ENCODE measurements at places on chromosomes 4 and X.

DNA sequence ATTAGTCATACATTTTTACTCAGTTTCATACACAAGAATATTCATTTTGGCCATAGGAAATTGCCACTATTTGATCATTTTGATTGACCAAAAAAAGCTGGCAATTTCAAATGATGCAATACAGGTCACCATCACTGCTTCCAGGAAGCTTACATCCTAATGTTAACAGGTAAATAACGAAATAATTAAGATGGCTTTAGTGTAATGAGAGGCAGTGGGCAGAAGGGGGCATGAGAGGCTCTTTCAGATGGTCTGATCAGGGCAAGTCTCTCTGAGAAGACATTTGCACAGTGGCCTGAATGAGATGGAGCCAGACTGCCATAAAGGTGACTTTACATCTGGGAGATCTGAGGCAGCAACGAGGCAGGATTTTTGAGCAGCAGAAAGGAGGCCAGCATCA is 170.7 kb downstream of the SLIT2 start:
- no peak for DNase-seq

DNA sequence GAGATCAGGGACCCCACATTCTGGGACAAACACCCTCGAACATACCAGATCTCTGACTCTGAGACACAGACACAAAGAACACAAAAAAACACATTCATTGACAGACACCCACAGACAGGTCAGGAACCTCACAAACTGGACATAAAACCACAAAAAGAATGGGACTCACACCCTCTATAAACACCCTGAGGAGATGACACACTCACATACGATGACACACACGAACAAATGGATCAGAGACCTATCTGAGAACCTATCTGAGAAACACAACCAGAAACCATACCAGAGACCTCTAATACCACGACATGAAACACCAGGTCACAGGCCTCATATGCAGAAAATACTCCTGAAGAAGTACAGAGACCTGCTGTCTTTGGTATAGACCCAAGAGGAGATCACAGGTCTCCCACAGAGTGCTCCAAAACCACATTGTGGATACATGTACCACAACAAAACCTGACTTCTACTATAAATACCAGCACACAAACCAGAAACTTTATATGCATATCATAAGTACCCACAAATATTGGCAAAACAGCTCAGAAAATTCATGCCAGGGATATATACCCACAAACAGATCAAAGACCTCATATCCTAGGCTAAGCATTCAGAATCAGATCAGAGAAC is 19.5 kb downstream of the SUV39H1 start:
- DNase-seq, result no peak

DNA sequence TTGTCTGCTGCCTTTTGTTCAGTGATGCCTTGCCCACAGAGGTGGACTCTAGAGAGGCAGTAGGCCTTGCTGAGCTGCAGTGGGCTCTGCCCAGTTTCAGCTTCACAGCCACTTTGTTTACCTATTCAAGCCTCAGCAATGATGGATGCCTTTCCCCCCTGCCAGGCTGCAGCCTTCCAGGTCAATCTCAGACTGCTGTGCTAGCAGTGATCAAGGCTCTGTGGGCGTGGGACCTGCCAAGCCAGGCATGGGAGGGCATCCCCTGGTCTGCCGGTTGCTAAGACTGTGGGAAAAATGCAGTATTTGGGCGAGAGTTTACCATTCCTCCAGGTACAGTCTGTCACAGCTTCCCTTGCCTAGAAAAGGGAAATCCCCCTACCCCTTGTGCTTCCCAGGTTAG is 175.2 kb upstream of the PBDC1 start:
- DNase-seq, result no peak

DNA sequence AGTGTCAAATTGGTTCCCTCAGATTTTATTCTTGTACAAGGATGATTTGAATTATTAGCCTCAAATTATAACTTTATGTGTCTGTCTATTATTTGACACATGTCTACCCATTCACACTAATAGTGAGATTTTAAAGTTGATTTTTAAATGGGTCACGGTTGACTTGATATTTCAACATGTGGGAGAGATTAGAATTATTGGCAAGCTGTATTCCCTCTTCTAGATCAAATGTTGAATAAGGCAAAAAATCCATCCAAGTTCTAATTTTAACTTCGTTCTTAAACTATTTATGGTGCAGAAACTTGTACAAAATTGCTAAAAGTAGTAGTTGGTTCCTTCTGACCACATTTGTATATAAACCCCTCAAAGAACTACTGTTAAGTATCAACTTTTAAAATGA is 1498.0 kb downstream of the STIM2 start:
- no peak for DNase-seq

GRCh38 chr4:159117968-159118367 is 15.1 kb downstream of the RAPGEF2 start:
- no peak for DNase-seq

GRCh38 chr4:134634301-134634700 is 432.7 kb upstream of the PABPC4L start:
- no peak for DNase-seq

GRCh38 chrX:115535421-115535820 is 25.6 kb upstream of the PLS3 start:
- DNase-seq, result no peak

- no peak for DNase-seq
Measured at GRCh38 chrX:88940904-88941303, 193.9 kb downstream of the CPXCR1 start.

DNA sequence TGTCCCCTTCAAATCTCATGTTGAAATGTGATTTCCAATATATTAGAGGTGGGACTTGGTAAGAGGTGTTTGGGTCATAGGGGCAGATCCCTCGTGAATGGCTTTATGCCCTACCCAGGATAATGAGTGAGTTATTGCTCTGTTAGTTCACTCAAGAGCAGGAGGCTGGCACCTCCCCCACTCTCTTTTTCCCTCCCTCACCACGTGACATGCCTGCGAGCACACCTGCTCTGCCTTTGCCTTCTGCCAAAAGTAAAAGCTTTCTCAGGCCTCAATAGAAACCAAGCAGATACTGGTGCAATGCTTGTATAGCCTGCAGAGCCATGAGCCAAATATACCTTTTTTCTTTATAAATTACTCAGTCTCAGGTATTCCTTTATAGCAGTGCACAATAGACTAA is 286.3 kb upstream of the UGT8 start:
- DNase-seq, result no peak

GRCh38 chr4:88730811-88731210 is 33.2 kb upstream of the NAP1L5 start:
- no peak for DNase-seq

GRCh38 chr4:47855350-47855749 is 17.5 kb upstream of the CORIN start:
- no peak for DNase-seq

DNA sequence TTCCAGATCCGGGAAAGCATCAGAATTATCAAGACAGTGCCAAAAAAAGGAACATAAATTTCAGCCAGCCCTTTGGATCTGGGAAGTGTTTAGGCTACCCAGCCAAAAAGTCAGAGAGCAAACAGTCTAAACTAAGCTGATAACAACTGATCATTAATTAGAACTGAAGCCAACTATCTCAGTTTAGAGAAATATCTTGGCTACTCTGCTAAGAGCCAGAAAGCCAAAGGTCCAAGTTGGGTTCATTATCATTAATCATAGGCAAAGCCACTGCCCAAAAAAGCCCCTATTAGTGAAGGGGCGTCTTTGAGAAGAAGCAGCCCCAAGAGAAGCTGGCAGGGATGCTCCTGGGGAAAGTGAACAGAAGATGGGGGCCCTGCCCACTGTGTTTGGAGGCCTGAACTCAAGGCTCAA is 37.0 kb upstream of the SHISA3 start:
- DNase-seq, result no peak

- no peak for DNase-seq
Measured at GRCh38 chr4:165600959-165601683, 222.3 kb downstream of the CPE start.

DNA sequence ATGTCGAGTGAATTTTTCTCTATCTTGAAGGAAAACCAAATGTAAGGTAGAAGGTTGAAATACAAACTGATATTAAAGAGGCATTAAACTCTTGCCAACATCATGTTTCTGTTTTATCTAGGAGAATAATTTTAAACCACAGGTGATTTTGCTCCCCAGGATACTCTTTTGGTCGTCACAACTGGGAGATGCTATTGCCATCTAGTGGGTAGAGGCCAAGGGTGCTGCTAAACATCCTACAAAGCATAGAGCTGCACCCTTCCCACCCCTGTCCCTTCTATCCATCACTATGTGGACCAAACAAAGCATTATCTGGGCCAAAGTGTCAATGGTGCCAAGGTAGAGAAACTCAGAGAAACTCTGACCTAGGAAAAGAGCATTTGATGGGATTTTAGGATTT is 154.6 kb upstream of the MAGEB2 start:
- no peak for DNase-seq

DNA sequence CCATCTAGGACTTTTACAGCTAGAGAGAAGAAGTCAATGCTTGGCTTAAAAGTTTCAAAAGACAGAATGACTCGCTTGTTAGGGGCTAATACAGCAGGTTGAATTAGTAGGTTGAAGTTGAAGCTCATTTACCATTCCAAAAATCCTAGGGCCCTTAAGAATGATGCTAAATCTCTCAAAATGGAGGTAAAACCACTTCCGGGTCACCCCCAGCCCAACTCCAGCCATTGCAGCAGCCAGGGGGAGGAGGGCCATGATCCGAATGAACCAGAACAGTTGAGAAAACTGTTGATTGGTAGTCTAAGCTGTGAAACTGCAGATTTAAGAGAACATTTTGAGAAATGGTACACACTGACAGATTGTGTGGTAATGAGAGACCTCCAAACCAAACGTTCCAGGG is 245.4 kb downstream of the HNRNPD start:
- no peak for DNase-seq

DNA sequence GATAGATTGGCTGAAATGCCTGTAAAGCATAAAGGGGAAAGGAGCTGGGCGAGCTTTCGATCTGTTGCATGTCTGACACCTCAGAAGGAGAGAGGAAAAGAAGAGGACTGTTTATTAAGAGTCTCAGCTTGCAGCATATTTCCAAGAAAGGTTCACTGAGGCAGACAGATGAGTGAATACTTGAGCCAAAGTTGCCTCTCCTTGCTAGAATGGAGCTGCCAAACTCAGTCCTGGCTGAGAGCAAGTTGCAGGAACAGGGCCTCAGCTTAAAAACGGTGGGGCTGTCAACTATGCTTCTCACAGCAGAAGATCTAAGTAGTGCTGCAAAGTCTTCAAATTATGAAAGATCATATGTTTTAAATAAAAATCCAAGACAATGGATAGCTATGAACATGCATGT is 707.5 kb downstream of the PCDH7 start:
- no peak for DNase-seq

DNA sequence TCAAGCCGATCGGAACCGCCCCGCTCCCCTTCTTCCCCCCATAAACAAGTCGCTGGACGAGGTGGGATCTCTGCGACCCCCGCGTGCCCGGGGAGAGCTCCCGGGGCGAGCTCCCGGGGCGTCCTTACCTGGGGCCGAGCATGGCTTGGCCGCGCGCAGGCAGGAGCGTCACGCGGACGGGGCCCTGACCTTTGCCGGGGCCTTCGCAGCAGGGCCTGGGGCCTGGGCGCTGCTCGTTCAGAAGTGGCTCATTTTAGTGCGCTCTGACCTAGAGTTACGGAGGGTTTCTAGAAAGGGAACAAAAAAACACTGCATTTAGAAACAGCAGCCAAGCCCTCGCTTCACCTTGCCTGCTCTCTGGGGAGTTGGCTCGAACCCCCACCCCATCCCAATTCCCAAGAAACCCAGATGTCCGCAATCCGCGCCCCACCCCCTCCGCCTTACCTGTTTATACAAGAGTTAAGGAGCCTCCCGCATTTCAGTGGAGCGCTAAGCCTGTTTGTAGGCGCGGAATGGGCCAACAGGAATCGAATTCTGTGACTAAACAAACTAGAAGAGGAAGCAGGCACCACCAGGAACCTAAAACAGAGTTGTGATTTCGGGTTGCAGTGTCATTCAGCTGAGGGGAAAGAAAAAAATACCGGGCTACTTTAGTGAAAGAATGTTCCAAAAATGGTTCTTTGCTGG is 814 bp upstream of the RBM47 start:
- DNase-seq, result no peak

DNA sequence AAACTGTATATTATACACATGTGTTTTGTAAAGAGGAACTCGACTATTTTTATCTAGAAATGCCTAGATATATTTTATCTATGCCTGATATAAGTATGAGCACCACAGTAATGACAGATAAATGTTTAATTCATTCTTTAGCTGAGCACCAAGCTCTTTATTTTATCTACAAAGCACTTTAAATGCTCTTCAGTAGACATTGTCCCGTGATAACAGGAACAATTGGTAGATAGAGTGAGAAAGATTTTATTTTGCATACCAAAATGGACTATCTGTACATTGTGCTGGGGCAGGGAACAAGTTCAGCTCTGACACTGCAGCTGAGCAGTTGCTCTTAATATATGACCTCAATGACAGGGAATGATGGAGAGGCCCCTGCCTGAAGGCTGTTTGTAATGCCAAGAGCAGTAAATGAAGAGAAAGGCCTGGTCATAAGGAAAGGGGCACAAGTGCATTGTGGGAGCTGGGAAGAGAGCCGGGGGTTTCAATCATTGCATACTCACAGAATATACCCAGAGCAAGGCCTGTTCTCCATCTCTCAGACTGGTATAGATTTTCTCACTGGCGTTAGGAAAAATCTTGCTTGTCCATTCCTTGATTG is 57.3 kb downstream of the SEPTIN11 start:
- DNase-seq, result no peak

DNA sequence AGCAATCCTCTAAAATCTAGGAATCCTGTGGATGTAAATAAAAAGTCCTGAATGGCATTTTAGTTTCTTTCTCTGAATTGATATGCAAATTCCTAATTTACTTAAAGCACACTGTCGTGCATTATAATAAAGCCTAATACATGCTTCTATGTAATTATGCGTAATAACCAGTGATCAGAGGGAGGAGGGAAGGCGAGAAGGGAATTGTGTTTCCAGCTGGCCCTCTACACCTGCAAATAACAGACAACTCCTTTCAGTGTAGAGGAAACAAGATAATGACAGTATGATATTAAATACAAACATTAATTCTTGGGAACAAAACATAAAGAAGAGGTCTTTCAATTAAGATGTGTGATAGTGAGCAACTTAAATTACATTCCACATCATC is 419.6 kb upstream of the LCORL start:
- DNase-seq, result no peak

DNA sequence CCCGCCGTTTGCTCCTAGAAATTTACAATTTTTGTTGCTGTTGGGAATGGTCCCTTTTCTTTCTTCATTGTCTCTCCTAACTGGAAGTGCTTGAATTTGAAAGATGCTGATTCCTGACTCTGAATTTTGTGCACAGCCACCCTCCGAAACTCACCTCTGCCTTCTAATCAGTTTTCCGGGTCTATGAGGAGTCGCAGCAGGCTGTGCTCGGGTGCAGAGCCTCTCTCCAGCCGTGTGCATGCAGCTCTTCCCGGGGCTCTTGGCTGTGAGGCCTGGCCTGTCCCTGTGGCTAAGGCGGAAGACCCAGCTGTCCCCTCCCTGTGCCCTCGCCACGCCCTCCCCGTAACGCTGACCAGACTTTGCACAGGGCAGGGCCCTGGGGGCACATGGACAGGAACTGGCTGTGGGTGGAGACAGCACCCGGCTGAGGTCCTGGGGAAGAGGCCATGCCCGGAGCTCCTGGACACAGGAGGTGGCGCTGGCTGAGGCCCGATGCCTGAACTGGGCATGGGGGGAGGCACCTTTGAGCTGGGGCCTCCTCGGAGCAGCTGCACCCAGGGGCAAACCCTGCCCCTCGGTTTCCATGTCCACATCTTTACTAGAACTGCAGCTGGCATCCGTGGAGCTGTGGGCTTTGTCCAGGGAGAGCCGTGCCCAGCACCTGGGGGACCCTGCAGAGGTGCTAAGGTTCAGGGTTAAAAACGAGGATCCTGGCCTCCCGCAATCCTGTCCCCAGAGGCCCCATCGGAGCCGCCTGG is 32.6 kb upstream of the SPON2 start:
- no peak for DNase-seq
